ENCODE measurements at places on chromosomes 2 and 18.

- no peak for DNase-seq
Observed at GRCh38 chr2:11147263-11147662, 8.0 kb upstream of the SLC66A3 start.

- no peak for DNase-seq
Observed at GRCh38 chr2:232927793-232928550, 57.9 kb downstream of the SNORC start.

DNA sequence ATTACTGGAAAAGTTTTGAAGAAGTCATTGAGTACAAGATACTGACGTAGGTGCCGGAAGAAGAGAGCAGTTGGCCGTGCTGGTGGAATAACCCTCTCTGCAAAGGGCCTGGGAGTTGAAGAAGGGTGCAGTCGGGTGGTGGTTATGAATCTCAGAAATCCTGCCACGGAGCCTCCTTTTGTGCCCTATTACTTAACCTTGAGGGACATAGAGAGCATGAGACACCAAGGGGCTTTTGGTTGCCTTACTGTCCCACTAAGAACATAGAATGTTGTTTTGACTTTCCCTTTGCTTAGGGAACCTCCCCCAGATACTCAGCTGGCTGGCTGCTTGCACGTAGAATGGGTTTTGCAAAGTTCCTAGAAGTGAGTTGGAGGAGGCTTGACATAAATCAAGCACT lies 1.3 kb upstream of the CD28 start:
- DNase-seq: no peak

- no peak for DNase-seq
Observed at GRCh38 chr2:12852135-12852534, 135.4 kb downstream of the TRIB2 start.

GRCh38 chr2:234690569-234691213 lies 193.8 kb upstream of the ARL4C start:
- peak; percentile 91 for DNase-seq

DNA sequence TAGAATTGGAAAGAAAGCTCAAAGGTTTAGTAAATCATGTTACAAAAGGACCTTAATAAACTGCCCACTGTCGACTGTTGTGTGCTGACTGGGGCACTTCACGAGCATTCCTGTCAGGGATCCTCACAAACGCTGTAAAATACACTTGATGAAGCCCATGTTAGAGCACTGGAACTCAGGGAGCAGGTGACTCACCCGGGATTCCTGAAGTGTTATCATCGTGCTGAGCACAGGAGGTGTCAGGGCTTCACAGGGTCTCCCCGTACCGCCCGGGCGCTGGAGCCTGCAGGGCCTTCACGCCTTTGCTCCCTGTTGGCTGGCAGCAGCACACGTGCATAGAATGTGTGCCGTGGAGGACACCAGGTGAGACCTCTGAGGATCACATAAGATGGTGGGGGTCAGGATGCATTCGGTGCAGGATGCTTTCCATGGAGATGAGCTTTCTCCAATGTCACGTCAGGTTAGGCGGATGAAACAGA lies 187.3 kb downstream of the SNTG2 start:
- no peak for DNase-seq

DNA sequence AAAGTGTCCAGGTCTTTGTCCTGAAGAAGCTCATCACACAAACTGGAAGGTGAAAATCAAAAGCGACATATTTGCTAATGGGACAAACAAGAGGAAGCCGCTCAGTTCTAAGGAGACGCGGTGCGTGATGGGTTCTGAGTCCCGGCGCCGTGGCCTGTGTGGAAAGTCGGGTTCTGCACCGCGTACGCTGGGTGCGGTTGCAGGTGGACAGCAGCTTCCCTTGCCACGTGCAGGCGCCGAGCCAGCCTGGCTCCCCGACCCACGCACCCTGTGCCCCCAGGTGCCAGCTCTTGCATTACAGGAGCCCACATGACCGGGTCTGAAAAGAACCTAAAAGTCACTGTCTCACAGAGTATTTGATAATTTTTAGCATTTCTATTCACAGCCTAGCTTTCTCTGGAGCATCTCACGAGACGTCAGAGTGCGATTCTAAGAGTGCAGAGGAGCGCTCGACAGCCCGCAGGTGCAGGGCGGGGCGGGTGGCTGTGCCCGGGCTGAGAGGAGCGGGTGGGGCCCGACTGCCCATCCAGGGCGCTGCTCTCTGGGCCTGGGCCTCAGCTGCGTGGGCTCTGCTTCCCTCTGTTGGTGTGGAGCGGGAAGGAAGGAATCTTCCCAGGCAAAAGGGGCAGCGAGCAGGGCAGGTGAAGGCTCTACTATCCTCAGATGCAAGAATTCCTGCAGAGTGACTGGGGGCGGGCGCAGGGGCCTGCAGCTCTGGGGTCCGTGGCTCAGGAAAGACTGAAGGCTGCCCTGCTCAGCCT lies 39.4 kb downstream of the MYT1L start:
- DNase-seq: peak; percentile 8

DNA sequence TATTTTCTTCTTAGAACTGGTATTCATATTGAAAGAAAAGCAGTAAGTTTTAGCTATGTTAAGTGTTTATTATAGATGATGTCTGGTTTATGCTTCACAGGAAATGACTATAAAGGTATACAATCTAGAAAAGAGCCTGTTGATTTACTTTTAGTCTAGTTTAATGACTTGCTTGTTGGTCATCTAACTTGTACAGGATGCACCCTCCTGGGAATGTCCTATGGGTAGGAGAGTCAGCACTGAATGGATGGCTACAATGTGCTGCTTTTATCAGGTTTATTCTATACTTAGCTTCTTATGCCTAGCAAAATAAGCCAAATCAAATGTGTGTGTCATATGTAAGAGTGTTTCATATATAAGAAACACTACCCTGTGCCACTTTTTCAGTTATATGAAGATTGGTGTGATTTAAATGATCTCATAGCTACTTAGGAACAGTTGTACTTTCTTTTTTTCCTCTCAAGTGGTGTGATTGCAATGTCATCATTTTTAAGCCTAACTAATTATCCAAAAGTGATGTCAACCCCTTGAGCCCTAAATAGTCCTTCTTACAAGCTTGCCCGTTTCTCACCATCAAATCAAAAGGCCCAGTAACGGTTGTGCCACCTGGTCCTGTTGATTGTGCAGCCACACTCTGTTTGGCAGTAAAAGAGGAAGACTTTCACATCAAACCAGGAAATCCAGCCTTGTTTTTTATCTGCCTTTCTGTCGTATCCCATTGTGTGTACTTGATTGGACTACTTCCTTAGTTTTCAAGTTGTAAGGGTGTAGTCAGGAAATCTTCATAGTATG lies 176.0 kb downstream of the DIS3L2 start:
- DNase-seq: no peak

DNA sequence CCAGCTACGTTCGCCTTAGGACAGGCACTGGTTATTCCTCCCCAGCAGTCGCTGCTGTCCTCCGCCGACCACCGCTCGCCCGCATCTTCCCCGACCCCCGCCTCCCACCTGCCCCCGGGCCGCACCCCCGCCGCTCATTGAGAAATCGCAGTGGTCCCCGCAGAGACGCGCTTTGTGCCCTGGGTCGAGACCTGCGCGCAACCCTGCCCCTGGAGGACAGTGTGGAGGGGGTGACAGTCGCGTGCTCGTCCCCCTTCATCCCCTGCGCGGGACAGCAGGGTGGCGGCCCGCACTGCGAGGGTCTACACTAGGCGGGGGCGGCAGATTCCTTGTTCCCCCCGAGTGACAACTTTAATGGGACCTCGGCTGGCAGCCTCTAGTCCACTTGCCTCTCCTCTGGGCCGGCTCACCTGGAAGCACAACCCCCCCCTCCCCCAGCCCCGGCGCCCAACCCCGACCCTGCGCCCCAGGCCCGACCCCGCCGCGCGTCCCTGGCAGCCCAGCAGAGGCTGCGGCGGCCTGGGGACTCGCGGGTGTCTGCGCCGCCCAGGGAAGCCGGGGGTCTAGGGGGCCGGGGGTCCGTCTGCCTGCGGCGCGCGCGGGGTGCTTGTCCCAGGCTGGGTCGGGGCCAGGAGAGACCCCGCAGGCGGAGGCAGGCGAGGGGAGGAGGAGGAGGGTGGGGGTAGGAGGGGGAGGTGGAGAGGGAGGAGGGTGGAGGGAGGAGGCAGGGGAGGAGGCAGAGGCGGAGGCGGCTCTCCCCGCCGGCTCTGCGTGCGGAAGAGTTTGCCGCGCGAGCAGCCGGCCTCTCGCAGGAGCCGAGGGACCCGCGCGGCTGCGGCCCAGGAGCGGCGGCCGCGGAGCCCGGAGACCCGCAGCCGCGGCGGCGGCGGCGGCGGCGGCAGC lies at the start of gene NPAS2:
Gene NPAS2, plus strand, starts transcription at position 770 of the 903 bp plus-strand sequence. CDS start 84,616 bp downstream, outside the sequence.
- DNase-seq: no peak

- no peak for DNase-seq
Observed at GRCh38 chr2:158918452-158918851, 50.0 kb upstream of the TANC1 start.

DNA sequence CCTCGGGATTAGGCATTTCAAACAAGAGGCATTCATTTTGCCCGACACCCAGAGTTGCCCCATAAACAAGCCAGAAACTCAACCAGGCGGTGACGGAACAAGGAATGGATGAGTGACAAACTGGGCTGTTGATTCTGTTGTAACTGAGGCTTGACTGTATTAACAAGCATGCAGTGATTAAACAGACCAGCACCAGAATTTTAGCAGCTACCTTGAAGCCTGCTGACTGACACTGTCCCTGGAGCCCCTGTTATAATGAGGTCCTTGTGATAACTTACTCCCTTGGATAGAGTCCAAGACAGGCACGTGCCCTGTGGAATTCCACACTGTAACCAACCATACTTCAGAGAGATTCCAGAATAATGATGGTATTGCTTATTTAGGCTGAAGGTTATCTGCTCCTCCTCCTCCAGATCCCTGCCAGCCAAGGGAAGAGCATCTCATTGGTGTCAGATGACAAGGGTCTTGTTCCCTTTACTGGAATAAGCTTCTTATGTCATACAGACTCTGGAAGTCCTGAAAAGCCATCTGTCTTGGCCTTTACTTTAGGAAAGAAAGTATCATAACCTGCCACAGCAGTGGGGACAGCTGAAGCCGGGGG lies 97.1 kb upstream of the RMDN2 start:
- DNase-seq: no peak

- DNase-seq: no peak
Observed at GRCh38 chr2:136505462-136505861, 259.9 kb upstream of the THSD7B start.

DNA sequence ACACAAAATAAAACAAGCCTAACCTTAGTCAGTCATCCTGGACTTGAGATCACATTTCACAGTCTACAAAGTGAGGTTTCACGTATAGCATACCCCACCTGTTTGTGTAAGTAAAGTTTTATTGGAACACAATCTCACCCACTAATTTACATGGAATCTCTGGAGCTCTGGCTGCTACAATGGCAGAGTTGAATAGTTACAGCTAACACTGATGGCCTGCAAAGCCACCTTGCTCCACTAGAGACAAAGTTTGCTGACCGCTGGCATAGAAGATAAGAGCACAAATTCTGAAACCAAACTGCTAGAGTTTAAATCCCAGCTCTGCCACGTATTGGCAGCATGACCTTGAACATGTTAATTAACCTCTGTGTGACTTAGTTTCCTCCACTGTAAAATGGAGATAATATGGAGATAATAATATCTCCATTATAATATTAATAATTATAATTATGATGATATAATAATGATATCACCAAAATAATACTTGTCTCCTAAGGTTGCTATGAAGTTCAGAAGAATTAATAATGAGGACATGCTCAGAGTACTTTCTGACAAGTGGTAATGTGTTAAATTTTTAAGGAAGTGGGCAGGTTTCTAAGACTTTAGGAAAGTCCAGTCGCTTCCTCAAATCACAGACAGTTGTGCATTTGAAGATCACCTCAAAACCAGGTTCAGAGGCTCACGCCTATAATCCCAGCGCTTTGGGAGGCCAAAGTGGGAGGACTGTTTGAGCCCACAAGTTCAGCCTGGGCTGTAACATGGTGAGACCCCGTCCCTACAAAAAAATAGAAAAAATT lies 204.6 kb downstream of the SH3RF3 start:
- DNase-seq: no peak

All from NCI-H1436 treated with DMSO at 0.1 percent for 48 hours (cell line).